SIG-M5 (cell line): ENCODE measurements at places on chromosomes 7 and 10.

DNA sequence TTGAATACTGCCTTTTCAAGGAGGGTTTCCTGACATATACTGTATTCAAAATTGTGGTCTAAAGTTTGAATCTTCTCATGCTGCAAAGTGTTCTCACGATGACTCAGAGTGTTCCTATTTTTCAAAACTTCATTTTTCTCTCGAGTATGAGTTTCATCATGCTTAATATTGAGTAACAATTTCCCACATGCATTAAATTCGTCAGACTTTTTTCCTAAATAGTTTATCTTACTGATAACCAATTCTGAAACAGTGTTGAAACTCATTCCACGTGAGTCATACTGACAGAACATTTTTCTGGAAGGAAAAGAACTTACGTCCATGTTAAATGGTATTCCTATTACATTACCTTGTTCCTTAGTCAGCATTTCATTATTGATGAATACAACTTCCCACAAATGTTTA lies 44.1 kb downstream of the ZNF33B start:
- DNase-seq = no peak

- DNase-seq = no peak
These were observed 1.9 kb upstream of the HOXA5 start for GRCh38 chr7:27145165-27145913.

DNA sequence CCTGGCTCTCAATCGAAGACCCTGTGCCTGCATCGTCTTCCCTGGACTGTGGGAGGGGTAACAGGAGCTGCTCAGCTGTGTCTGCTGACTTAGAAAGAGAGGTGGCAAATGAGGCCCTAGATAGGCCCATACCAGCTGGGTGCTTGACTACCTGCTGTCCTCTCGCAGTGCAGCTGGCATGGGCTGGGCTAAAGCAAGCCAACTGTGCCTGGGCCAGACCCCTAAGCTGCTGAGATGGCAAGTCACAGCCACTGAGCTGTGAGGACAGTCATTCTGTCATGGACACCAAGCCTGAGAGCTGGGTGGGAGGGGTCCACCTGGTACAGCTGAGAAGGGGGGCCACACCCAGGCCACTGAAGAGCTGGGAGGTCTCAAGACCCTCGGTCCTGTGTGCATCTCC lies 45.8 kb upstream of the AQP1 start:
- DNase-seq = no peak

GRCh38 chr10:6053303-6053702 lies 8.9 kb downstream of the IL2RA start:
- DNase-seq = no peak

GRCh38 chr10:95260909-95261552 lies 29.8 kb downstream of the PDLIM1 start:
- no peak for DNase-seq

DNA sequence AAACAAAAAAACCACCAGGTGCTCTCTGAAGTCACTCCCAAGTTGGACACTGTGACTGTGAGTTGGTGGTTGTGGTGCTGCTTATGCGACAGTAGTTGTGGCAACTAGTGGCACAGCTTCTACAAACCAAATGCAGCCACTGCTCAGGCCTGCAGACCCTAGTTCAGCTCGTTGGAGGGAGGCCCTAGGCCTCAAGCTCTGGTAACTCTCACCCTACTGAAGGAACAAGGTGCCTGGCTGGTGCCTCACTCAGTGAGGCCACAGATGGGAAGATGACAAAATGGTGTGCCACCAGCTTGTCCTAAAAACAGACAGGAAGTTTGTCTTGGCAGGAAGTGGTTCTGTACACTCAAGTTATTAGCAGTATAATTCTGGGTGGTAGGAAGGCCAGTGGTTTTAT lies 45.3 kb upstream of the RAPGEF5 start:
- no peak for DNase-seq

GRCh38 chr7:70426249-70426880 lies 705.6 kb upstream of the GALNT17 start:
- no peak for DNase-seq

DNA sequence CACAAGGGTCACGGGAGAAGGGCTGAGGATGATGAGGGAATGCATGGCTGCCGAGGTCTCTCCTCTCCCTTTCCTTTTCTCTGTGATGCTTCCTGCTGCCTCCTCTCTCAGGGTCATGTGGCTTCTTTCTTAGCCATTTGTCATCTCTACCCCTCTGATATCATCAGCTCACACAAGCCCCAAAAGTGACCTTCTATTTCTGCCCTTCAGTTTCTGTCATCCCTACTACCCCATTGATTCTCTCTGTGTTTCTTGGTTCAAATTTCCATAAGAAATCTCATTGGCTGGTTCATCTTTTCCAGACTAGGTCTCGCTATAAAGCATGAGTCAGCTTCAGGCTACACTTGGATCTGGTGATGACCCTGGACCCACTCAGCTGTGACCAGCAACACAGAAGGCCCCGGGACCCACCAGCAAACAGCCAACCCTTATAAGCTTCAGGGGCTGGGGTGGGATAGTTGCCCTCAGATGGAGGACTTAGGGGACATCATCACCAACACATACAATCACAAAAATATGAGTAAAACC lies 284.3 kb downstream of the SKAP2 start:
- no peak for DNase-seq

DNA sequence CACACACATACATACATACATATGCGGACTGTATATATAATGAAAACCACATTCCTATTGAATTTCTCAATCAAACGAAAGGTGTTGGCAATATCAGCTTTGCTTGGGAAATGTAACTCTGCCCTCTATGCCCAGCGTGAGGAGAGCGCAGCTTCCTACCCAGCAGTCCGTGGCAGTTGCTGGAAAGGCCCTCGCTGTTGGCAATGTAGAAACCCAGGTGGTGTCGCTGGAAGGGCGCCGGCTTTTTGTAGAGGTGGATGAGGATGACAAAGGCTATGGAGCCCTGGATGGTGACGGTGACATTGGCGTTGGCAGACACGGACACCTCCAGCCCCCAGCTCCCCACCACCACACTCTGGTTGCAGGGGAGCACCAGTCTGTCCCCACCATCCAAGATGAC lies 100.9 kb downstream of the ITIH5 start:
- DNase-seq = no peak

DNA sequence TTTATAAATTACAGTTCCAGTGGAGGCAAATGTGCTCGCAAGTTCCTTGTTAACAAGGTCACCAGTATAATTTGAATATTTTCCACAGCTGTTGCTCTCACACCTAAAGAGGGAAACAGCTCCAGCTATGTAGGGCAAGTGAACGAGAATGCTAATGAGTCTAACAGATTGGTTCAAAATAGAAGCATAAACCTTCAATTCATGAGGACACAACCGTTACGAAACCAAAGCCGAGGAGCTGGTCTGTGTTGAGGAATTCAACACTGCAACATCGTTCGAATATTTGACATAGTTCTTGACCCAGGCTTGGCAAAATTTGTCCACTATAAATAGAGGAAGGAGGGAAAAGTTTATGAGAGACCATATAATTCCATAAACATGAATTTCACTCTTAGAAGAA lies 161.3 kb downstream of the KLF6 start:
- no peak for DNase-seq

DNA sequence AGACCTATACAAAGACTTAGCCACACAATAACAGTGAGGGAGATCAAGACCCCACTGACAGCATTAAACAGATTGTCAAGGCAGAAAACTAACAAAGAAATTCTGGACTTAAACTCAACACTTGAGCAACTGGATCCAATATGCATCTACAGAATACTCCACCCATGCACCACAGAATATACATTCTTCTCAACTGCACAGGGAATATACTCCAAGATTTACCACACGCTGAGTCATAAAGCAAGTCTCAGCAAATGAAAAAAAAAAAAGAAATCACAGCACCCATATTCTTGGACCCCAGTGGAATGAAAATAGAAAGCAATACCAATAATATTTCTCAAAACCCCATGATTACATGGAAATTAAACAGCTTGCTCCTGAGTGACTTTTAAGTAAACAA lies 680.2 kb downstream of the PCDH15 start:
- DNase-seq = no peak

DNA sequence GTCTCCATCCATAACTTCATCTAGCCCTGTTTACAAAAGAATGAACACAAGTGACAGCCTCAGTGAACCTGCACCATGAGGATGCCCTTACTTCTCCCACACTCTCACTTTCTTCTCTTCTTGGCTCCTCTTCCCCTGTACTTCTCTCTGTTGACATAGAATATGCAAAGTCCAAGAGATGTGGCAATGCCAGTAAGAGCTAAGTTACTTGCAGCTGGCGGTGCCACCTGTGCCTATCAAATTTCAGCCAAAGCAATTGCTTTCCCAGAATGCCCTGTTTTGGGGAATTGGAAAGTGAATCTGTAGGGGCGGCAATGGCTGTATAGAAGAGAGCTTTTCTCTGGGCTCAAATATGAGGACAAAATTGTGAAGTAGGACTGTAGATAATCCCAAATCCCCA lies 557.8 kb downstream of the AUTS2 start:
- DNase-seq = no peak

DNA sequence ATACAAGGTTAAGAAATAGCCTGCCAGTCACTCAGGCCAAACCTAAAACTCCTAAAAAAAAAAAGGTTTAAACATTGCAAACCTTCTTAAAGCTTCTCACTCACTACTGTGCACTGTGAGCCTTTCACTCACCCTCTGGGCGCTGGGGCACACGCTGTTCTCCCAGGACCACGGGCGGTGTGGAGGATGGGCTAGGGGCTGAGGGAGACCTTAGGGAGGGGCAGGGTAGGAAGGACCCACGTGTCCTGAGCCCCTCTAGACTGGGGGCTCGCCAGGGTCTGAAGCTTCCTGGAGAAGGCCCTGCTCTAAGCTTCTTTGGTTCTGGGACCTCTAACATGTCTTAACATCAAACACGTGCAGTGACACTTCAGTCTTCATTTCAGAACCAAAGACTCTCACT lies 569.8 kb downstream of the DNAJB6 start:
- no peak for DNase-seq

DNA sequence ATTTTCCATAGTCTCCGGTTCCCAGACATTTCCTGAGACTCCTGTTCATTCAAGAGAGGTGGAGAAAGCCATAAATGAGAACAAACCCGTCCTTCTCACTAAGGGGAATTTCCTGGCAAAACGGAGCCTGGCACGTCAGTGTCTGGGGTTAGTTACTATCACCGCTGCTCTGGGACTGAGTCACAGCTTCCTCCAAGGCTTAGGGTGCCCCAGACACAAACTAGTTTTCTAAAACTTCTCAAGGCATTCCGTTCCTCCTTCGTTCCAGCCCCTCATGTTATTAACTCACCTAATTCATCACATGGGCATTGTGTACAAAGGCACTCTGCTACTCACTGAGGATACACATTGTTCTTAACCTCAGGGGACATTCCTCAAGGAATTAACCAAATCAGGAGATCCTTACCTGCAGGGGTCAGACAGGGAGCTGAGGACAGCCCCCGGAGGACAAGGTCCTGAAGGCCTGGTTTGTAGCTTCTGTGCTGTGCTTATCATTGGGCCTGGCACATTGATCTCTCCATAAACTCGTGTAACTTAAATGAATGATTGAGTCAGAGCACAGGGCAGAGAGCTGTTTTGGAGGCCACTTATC lies 103.0 kb upstream of the KLF6 start:
- no peak for DNase-seq

- no peak for DNase-seq
These were observed 38.0 kb upstream of the GPAM start for GRCh38 chr10:112221545-112221944.

DNA sequence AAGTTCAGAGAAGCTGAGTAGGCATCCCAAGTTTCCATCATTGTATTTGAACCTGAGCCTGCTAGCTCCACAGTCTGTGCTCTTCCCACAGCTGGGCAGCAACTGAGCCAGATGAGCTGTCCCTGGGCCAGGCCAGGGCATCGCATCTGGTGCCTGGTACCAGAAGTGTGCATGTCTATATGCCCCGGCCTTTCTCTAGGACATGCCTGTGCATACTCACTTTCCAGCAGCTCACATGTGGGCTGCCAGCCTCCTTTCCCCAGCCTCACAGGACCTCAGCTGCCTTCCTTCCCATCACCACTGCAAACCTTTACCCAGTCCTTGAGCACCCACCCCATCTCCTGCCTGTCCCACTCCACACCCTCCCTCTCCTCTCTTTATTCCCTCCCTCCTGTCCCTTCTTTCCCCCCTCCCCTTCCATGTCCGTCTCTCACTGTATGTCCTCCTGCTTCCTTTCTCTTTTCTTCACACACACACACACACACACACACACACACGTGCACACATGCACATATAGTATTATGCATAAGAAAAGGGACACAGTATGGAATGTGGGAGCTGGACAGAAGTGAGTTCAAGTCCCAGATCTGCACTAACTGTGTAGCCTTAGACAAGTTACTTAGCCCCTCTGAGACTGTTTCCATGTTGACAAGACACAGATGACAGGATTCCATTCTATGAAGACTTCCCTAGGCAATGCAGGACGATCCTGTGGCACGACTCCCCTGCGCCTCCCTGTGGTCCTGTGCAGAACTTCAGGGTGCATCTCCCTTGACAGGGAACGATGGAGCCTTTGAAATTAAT lies 10.9 kb downstream of the CDHR1 start:
- no peak for DNase-seq

DNA sequence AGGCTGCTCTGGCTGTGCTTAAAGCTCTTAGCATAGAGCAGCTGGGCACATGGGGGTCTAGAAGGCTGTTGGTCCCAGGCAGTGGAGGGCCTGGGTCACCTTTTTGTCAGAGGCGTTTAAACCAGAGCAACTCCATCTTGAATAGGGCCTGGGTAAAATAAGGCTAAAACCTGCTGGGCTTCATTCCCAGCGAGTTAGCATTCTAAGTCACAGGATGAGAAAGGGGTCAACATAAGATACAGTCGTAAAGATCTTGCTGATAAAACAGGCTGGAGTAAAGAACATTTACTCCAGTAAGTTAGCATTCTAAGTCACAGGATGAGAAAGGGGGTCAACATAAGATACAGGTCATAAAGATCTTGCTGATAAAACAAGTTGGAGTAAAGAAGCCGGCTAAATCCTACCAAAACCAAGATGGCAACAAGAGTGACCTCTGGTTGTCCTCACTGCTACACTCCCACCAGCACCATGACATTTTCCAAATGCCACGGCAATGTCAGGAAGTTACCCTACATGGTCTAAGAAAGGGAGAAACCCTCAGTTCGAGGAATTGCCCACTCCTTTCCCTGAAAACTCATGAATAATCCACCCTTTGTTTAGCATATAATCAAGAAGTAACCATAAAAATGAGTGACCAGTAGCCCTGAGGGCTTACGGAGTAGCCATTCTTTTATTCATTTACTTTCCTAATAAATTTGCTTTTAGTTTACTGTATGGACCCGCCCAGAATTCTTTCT lies 96.8 kb upstream of the PCBD1 start:
- DNase-seq = no peak

- no peak for DNase-seq
These were observed 21.2 kb downstream of the PRSS37 start for GRCh38 chr7:141820067-141820466.

DNA sequence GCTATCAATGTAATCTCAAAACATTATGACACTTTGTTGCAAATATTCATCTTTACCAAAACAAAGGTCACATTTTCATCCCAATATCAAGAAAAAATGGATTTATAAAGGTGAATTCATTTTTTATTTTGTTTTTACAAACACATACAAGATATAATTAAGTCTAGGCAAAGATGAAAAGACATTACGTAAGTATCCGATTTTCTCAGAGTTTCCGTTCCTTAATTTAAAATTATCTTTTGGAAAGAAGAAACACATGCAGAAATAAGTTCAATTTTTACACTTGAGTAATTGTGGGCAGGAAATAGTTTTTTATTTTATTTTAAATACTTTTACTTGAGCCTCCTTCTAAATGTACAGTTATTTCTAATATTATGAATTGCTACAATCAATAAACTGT lies 24.6 kb downstream of the RTKN2 start:
- DNase-seq = no peak

GRCh38 chr7:79778786-79779770 lies 325.6 kb upstream of the MAGI2 start:
- peak; percentile 67 for DNase-seq

GRCh38 chr7:2607122-2607922 lies 24.5 kb upstream of the TTYH3 start:
- no peak for DNase-seq
